Activated CD8-positive, alpha-beta T cell treated with anti-CD3 and anti-CD28 coated beads for 36 hours (primary cell): ENCODE measurements at places on chromosomes 7 and 10. TPM values are rescaled to one million over a fixed set of nuclear protein-coding genes. Genes with fewer than 3 reads are reported as not detected.

ANKRD7 gene
- total RNA-seq = 1.4 TPM

- peak overlapping the region; percentile 64 for H3K27ac ChIP-seq
- no peaks in the 10 kb centered on the region for H3K36me3 ChIP-seq
- H3K4me1 ChIP-seq = peaks cover 12% of the 10 kb centered on the region
- peak; percentile 40 for DNase-seq
Observed at GRCh38 chr10:33211106-33211878, 123.2 kb downstream of the NRP1 start.

MASTL gene
- 40.5 TPM for total RNA-seq

CLDN4 gene
- total RNA-seq = 0.72 TPM

DNA sequence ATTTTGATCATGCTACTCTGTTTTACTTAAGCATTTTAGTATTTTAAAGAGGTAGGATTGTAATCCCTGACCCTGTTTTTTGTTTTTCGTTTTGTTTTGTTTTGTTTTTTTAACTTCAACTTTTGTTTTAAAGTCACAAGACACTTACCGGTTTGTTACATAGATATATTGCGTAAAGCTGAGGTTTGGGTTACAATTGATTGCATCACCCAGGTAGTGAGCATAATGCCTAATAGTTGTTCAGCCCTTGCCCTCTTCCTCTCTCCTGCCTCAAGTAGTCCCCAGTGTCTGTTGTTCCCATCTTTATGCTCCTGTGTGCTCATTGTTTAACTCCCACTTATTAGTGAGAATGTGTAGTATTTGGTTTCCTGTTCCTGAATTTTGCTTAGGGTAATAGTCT is 93.1 kb upstream of the TEX47 start:
- no peaks in the 10 kb centered on the region for H3K36me3 ChIP-seq
- no peaks in the 10 kb centered on the region for H3K27me3 ChIP-seq
- no peak overlapping the region for H3K27ac ChIP-seq
- H3K4me3 ChIP-seq = no peak overlapping the region
- DNase-seq = no peak

DNA sequence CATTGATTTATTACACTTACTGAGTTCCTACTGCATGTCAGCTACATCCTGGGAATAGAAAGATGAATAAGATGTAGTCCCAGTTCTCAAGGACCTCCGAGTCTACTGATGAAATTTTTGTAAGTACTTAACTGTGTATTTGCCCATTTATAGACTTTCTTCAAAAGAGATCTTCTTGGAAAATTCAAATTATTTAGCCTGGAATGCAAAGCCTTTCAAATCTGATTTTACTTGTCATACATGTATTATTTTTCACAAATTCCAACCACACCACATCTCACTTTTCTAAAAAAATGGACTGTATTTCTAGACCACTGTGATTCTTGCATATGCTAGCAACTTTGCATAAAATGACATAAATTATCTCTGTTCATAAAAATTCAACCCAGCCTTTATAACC is 581.3 kb downstream of the ATRNL1 start:
- no peak for DNase-seq
- H3K4me1 ChIP-seq = no peaks in the 10 kb centered on the region
- H3K36me3 ChIP-seq = no peaks in the 10 kb centered on the region

- H3K4me3 ChIP-seq = no peak overlapping the region
- DNase-seq = no peak
- H3K27ac ChIP-seq = no peak overlapping the region
- no peaks in the 10 kb centered on the region for H3K4me1 ChIP-seq
- no peaks in the 10 kb centered on the region for H3K36me3 ChIP-seq
Observed at GRCh38 chr7:113519472-113519871, 399.3 kb downstream of the PPP1R3A start.

DNA sequence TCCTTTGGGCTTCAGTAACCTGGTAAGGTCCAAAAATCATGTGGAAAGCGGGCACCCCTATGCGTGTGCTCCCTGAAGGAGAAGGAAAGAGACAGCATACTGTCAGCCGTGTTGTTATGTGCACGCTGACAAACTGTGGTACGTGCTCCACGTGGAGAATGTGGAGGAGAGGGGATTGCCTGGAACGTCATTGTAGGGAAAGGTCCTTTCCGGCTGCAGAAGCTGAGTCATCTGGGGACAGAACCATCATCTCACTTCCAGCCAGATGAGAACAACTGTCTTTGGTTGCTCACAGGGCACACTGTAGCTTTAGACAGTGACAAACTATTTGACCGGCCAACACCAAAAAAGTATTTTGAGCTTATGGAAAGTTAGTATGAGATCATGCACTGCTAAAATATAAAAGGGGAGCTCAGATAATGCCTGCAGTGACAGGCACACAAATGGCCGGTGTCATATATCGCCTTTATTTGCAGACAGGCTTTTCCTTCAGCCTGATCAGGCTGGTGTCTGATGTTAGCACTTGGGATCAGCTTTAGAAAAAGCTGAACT is 38.8 kb upstream of the GRB10 start:
- H3K27ac ChIP-seq = no peak overlapping the region
- no peak overlapping the region for H3K4me3 ChIP-seq
- H3K27me3 ChIP-seq = peaks cover 2% of the 10 kb centered on the region
- peaks cover 2% of the 10 kb centered on the region for H3K4me1 ChIP-seq

RAB18 gene
- total RNA-seq = 42.0 TPM

TMEM184A gene
- total RNA-seq = not detected

DNA sequence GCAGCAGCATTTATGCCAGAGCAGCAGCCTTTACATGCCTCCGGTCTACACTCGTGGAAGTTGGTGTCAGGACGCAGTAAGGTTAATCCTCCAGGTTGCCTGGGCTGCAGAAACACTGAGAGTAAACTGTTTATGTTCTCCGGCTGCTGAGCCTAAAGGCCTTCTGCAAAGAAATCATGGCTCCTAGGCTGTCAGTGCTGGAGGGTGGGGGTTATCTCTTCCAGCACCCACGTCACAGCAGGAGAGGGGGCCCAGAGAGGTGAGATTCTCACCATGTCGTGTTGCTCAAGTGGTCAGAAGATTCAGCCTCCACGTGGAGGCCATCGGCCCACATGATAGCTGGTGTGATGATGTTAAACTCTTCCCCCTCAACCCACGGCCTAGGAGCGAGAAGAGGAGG is 41.2 kb downstream of the COL13A1 start:
- no peak for DNase-seq
- H3K4me3 ChIP-seq = no peak overlapping the region
- peaks cover 12% of the 10 kb centered on the region for H3K4me1 ChIP-seq
- H3K27me3 ChIP-seq = peaks cover 16% of the 10 kb centered on the region
- no peak overlapping the region for H3K27ac ChIP-seq

DNA sequence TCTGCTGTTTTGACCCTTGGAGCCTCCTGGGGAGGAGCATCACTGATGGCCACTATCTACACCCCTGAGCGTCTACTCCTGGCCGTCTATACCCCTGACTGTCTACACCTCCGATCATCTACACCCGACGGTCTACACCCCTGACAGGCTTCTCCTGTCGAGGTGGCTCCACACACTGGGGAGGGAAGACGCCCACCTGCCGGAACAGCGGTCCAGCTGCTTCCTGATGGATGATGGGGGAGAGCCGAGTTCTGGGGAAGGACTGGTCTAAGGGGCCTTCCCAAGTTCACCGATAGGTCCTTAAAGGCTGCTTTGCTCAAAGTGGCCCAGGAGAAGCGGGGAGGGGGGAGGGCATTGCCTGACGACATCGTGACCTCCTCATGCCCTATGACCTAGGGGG is 39.4 kb downstream of the GBX1 start:
- no peak overlapping the region for H3K27ac ChIP-seq
- no peak for DNase-seq
- no peaks in the 10 kb centered on the region for H3K4me1 ChIP-seq

GRCh38 chr10:79342811-79343561 is 4.3 kb upstream of the PPIF start:
- no peak overlapping the region for H3K4me3 ChIP-seq
- H3K4me1 ChIP-seq = peaks cover 5% of the 10 kb centered on the region
- H3K36me3 ChIP-seq = peaks cover 2% of the 10 kb centered on the region
- H3K27me3 ChIP-seq = no peaks in the 10 kb centered on the region

- H3K4me1 ChIP-seq = no peaks in the 10 kb centered on the region
- no peak for DNase-seq
- H3K36me3 ChIP-seq = no peaks in the 10 kb centered on the region
Observed at GRCh38 chr10:76049581-76050290, 618.3 kb downstream of the LRMDA start.

DNA sequence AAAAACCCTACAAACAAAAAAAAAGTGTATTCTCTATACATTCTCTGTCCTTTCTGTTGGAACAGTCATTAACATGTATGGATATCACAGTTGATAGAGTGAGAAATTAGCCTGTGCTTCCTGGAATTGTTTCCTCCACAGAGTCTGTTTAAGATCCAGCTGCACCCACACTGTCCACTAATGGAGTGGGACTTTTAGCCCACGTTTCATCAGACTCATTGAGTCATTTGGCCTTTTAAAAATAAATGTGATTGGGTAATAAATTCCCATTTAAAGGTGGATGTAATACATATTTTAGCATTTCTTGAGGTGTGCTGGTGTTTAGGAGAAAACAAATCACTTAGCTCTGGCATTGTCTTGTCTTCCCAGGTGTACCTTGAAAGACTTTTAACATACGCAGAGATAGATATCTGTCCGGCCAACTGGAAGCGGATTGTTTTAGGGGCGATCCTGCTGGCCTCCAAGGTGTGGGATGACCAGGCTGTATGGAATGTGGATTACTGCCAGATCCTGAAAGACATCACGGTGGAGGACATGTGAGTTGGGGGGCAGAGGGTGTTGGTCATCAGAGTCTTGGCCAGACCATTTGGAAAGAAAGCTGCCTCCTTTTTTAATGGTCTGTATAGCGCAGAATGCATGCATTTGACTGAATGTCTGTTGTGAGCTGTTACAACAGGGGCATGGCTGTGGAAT is 52.3 kb upstream of the GJD4 start:
- no peak overlapping the region for H3K27ac ChIP-seq
- H3K27me3 ChIP-seq = no peaks in the 10 kb centered on the region
- H3K36me3 ChIP-seq = peaks cover 11% of the 10 kb centered on the region
- no peaks in the 10 kb centered on the region for H3K4me1 ChIP-seq
- no peak for DNase-seq

- peaks cover 66% of the 10 kb centered on the region for H3K36me3 ChIP-seq
- no peaks in the 10 kb centered on the region for H3K27me3 ChIP-seq
- no peak overlapping the region for H3K4me3 ChIP-seq
- no peak for DNase-seq
- peak overlapping the region; percentile 51 for H3K27ac ChIP-seq
Observed at GRCh38 chr10:86446987-86447386, 74.6 kb downstream of the WAPL start.

DNA sequence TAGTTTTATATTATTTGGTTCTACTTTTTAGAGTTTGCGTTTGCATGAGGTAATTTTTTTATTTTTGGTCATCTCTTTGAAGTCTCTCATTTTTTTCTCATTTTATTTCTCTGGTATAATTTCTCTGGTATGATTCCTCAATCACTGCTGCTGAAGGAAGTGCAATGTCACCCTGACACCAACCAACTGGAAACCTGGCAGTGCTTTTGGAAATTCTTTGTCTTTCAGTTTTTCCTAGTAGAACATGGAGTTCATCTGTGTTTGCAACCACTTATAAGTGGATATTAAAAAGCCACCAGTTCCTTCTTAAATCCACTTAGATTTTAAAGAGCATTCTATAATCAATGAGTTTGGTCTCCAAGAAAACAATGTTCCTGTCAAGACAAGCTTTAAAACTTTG is 291.8 kb downstream of the PRKG1 start:
- H3K4me1 ChIP-seq = no peaks in the 10 kb centered on the region
- H3K4me3 ChIP-seq = no peak overlapping the region
- no peaks in the 10 kb centered on the region for H3K36me3 ChIP-seq
- H3K27ac ChIP-seq = no peak overlapping the region

RTKN2 gene
- 1.1 TPM for total RNA-seq

DNA sequence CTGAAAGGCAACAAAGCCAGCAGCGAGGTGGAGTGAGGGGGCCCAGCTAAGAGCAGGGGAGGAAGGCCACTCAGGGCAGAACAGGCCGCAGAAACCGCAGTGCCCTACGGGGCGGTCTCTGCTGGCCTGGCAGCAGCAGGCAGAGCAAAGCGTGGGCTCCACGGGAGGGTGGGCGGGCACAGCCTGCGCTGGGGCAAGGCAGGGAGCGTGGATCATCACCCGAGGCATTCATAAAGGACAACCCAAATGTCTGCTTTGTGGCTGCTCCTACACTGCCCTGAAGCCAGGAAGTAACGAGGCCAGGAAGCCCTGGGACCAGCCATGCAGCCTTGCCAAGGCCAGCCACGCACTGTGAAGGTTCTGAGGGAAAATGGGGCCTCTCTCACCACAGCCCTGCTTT is 127.5 kb downstream of the MAD1L1 start:
- peaks cover 41% of the 10 kb centered on the region for H3K4me1 ChIP-seq
- DNase-seq = no peak
- peaks cover 5% of the 10 kb centered on the region for H3K36me3 ChIP-seq
